Subcutaneous adipose tissue (tissue), 4 donors: ENCODE measurements at places on chromosomes 12 and 14. TPM values are rescaled to one million over a fixed set of nuclear protein-coding genes. Genes with fewer than 3 reads are reported as not detected.

Gene IAPP
- not detected for total RNA-seq

Gene CRACR2A
- total RNA-seq, result 6.0 TPM

Gene GALNT16
- total RNA-seq, result 8.6 TPM

Gene MEG3
- total RNA-seq, result 38.8 TPM

Gene TRIAP1
- total RNA-seq, result 31.8 TPM

Gene SCFD1
- total RNA-seq, result 83.0 TPM

Gene C12orf50
- not detected for total RNA-seq

Gene PLXNC1
- total RNA-seq, result 5.7 TPM

Gene DPF3
- not detected for total RNA-seq

Gene KLHL33
- 0.16 TPM for total RNA-seq

Gene LHX5
- total RNA-seq, result not detected

Gene STYK1
- 0.22 TPM for total RNA-seq

Gene SOAT2
- not detected for total RNA-seq

Gene LIN52
- total RNA-seq, result 8.3 TPM

Gene TAS2R46
- total RNA-seq, result 1.9 TPM

Gene TEX52
- not detected for total RNA-seq

Gene KLRG1
- 10.5 TPM for total RNA-seq

Gene RTL1
- not detected for total RNA-seq

Gene ADAM21
- not detected for total RNA-seq

Gene STON2
- 10.5 TPM for total RNA-seq

Gene LRCOL1
- not detected for total RNA-seq

Gene ANG
- total RNA-seq, result 34.7 TPM
